LoVo (cell line): ENCODE measurements at places on chromosomes 12 and 14.
A peak's percentile ranks its signal among the peaks of the same experiment; 100 is the strongest.

DNA sequence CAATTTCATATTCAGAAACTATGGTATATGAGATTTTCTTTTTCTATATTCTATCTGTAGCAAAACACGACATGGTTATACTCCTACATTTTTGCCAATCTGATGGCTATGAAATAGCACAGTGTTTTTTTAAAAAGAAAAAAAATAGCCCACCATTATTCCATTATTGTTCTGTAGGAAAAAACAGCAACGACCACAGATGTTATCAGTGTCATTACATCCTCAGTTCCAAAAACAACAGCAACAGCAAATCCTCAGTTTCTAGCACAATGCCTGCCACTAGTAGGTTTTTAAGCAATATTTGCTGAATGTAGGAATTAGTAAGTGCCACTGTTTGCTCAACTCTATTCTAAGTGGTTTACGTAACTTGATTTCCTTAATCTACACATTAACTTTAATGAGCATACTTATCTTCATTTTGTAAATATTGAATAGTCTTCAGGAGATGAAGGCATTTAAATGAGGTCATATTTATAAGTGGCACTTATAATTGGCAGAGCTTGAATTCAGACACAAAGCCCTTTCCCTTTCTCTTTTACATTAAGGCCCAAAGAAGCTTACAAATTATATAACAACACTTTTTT is 8.3 kb downstream of the RNASE6 start:
- DNase-seq, result no peak

GRCh38 chr12:79933532-79934264 is 1.2 kb downstream of the PPP1R12A start:
- DNase-seq, result no peak

- no peak for DNase-seq
Observed at GRCh38 chr12:82412246-82412645, 53.9 kb downstream of the METTL25 start.

- DNase-seq, result no peak
Observed at GRCh38 chr12:49015196-49015595, 3.4 kb downstream of the PRKAG1 start.

GRCh38 chr14:39469094-39469710 is 37.0 kb upstream of the FBXO33 start:
- no peak for DNase-seq

GRCh38 chr12:15599266-15600037 is 189.7 kb downstream of the EPS8 start:
- peak; percentile 82 for DNase-seq

GRCh38 chr12:9464408-9464807 is 143.3 kb downstream of the KLRB1 start:
- no peak for DNase-seq

DNA sequence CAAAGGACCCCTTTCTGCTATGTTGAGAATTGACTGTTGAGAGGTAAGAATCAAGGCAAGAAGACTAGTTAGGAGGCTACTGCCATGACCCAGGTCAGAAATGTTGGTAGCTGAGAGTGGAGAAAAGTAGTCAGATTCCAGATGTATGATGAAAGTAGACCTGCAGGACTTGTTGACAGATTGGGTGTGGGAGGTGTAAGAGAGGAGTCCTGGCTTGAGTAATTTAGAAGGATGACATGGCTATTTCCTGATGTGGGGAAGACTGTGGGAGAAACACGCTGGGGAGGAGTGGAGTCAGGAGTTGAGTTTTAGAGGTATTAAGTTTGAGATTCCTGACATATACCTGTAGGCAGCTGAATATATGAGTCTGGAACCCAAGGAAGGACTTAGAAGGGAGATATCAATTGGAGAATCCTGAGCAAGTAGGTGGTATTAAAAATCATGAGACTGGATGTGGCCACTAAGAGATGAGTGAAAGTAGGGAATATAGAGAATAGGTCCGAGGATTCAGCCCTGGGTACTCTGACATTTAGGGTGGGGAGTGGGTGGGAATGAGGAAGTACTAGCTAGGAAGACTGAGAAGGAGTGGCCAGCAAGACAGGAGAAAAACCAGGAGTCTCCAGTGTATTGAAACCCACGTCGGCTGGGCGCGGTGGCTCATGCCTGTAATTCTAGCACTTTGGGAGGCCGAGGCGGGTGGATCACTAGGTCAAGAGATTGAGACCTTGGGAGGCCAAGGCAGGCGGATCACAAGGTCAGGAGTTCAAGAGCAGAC is 12.6 kb upstream of the DDX47 start:
- DNase-seq, result peak; percentile 74

- DNase-seq, result peak; percentile 9
Observed at GRCh38 chr12:75581515-75581914, 70.1 kb upstream of the KRR1 start.

DNA sequence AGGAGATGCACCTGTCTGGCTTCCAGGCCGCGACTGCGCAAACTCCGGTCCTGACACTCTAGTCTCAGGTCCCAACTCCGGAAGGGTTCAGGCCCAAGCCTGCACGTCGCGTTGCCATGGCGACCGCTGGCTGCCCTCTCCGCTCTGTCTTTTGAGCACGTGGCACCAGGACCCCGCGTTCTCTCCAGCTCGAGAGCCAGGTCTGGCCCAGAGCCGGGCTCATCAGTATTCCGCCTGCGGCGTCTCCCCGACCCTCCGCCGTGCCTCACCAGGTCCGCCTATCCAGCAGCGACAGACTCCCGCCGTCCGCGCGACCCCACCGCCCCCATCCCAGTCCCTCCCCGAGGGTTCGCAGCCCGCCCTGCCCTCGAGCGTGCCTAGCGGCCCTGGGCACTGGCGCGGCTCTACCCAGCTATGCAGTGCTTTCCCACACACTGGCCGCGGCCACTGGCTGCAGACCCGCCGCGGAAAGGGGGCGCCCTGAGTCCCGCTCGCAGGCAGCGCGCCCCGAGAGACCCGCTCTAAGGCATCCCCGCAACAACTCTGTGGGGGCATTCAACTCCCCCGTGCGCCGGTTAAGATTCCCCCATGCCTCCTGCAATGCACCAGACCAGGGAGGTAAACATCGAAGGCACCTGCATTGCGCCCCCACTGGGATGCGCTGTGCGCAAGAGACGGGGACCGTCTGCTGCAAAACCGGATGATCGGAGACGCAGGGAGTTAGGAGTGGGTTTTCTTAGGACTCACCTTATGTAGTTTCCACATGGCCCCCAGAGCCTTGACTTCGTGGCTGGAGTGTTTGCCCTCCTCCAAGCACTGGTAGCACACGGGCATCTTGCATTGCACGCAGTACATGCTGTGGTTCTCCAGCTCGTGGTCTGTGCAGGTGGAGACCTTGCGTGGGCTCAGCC is 1.3 kb downstream of the TRIM9 start:
- no peak for DNase-seq

- DNase-seq, result no peak
Observed at GRCh38 chr12:68119724-68120211, 39.8 kb downstream of the IFNG start.

GRCh38 chr12:122023339-122024131 is 1.9 kb downstream of the BCL7A start:
- DNase-seq, result peak; percentile 45

GRCh38 chr12:3964439-3964838 is 91.2 kb upstream of the PARP11 start:
- DNase-seq, result no peak

DNA sequence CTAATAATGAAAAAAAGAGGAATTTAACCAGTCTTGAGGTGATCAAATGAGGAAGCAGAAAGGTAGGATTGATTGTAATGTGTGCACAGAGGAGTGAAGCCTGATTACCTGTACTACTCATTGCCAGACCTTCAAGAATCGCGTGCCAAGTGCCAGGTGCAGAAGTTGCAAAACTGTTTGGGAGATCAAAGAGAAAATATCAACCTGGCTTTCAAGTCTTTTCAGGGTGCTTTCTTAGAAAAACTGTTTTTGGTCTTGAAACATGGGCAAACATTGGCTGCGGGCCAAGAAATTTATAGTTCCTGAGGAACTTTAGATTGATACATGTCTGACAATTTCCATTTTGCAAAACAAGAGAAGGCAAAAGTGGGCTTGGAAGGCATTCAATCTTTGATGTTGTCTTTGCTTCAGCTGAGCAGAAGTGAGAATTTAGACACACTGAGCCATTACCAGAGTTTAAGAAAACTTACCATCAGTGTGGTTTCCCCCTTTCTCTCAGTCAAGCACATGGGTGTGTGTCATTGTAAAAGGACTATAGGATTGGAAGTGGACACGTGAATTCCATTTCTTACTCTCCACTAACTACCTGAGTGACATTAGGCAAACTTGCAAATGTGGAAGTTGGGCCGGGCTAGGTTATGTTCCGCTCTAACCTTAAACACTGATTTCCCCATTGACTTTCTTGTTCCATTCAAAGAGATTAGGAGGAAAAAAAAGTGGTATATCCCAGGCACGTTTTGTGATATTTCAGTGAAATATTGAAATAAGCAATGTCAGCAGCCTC is 486.2 kb downstream of the DIO2 start:
- DNase-seq, result peak; percentile 14

DNA sequence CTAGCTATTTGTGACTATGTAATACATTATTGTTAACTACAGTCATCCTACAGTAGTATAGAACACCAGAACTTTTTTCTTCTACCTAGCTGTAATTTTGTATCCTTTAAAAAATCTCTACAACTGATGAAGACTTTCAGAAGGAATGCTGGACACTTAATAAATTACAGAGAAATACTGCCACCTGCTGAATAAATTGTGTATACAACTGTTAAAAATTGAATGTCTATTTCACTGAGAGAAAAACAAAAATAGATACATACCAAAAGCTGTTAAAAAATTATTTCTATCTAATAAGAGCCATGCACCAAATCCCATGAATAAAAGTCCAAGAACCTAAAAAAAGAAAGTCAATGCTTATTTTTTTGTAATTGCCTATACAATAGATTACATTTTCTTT is 6.6 kb downstream of the TSPAN19 start:
- peak; percentile 58 for DNase-seq

DNA sequence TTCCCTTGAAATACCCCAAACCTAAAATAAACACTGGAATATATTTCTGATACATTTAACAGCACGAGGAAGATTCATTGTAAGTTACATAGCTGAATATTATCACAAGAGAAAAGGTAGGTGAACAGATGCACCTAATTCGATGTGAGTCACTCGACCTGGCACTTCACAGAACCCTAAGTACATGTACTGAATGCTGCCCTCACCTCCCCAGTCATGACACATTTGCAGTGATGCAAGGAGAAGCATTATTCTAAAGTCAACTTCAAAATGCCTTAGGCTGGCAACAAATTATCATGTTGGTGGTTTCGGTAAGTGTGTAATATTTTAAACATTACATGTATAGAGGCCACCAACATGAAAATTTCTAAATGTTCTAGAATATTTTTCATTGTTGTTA is 35.2 kb upstream of the TMTC2 start:
- DNase-seq, result peak; percentile 68

- DNase-seq, result no peak
Observed at GRCh38 chr12:101802486-101802885, 28.3 kb downstream of the GNPTAB start.

- DNase-seq, result no peak
Observed at GRCh38 chr12:104501660-104502059, 44.9 kb downstream of the CHST11 start.

GRCh38 chr14:56120091-56120691 is 2.0 kb downstream of the PELI2 start:
- DNase-seq, result no peak

DNA sequence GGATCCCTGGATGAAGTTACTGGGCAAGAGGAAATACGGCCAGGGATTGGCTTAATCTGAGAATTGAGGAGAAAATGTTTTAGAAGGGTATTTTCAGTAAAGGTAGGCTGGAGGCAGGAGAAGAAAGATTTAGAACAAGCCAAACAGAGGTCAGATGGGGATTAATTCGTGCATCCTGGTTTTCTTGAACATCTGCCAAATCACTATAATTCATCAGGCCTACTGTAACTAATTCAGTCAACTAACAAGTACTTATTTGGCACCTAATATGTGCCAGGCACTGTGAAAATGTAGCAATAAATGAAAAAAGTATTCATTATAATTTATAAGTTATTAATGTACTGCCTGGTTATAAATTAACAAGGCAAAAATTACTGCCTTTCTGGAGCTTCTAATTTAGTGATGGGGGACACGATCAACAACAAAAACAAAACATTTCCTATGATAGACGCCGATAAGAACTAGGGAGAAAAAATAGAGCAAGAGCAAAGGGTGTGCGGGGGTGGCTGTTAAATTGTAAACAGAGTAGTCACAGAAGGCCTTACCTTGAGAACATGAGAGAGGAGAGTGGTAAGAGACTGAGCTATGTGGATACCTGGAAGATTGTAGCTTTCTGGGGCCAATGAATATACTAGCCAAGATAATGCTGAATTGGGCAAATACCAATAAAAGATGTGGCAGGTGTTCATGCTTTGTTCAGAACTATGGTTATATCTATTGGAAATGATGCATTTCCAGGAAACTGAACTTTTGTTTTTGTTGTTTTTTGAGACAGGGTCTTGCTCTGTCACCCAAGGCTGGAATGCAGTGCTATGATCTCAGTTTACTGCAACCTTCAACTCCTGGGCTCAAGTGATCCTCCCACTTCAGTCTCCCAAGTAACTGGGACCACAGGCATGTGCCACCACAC is 34.0 kb downstream of the DUSP16 start:
- DNase-seq, result no peak
